Vagina (tissue), 2 donors: ENCODE measurements at places on chromosomes 16 and 17.

DNA sequence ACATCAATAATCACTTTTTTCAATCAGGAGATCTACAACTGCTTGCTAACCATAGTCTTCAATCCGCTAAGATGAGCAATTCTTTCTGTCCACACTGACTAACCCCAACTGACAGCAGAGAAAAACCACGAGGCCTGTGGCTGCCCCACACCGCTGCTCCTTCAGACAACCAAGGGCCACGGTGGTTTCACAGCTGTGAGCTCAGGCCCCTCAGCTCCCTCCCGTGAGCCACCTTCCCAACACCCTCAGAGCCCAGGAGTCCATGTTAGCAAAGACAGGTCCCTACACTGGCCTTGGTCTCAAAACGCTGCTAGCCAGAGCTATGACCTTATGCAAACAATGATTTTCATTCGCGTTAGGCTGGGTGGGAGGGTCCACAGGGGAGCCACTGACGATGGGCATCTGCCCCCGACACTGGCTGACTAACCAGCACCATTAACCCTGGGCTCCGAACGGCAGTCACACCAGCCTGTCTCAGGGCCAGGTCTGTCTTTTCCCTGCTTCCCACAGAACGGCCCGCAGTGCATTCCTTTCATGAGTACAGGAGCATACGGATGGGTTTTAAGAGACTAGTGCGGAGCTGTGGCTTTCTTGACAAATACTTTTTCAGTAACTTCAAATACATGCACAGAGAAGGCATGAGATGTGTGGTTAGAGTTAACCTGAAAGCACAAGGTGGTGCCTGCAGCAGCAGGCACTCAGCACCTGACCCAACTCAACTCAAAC is 67.3 kb downstream of the ANKRD11 start:
- no peak for DNase-seq

DNA sequence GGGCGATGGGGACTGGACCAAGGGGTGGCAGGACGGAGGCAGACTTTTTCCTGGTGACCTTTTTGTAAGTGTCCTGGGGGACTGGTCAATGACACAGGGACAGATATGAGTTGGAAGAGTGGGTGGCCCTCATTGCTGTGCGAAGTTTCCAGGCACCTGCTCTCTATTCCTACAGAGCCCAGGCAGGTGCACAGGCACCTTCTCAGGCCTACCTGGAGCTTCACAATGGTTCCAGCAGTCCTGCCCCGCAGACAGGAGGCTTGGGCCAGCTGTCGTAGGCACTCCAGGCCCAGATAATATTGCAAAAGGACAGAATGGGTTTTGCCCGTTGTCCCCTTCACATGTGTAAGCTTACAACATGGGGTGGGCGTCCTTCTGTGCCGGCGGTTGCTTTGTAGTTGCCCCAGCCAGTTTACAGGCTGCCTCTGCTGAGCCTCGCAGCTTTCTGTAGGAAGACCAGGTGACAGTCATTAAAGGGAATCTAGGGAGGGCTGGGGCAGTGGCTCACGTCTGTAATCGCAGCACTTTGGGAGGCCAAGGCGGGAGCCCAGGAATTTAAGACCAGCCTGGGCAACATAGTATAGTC is 84.3 kb downstream of the ARHGAP23 start:
- no peak for DNase-seq

DNA sequence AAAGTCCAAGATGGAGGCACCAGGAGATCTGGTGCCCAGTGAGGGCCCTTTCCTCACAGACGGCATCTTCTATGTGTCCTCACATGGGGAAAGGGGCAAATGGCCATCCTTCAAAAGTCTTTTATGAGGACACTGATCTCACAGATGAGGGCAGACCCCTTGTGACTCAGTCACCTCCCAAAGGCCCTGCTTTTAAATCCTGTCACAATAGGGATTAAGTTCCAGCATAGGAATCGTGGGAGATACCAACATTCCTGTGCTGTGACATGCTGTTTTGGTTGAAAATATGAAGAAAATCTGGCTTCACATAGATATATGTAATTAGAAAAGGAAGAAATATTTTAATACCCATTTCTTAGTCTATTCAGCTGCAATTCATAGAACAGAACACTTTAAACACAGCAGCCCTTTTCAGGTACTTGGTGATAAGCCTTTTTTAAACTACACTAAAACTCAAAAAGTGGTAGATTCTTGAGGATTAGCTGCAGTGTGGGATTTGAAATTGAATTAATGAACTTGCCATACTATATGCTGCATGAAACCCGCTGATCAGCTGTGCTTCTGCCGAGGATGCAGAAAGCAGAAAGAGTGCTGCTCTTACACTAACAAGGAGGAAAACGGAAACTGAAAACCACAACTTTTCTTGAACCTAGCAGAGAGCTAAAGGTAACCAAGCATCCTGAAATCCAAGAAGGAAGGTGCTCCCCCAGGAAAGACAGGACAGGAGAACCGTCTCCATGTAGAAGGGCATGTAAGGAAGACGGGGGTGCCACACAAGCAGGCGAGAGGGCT is 32.7 kb downstream of the VPS53 start:
- DNase-seq = no peak

DNA sequence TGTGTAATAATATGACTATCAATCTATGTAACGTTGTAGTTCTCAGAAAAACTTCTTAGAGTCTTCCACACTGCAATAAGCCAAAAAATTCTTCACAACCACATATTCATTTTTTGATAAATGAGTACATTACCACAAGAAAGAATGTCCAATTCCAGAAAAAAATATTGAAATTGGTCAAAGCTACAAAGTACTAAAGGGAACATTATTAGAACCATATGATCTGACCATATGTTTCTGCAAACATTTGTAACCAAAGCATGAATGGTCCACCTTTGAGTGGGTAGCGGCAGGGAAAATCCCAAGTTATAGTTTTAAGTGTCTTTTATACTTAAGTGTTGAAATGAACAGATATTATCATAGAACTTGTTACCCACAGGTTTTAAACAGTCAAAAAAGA is 71.7 kb upstream of the NACA2 start:
- no peak for DNase-seq

- DNase-seq = no peak
These were observed 583 bp downstream of the ATXN2L start for GRCh38 chr16:28823291-28823872.

- no peak for DNase-seq
These were observed 19.6 kb downstream of the AKAP10 start for GRCh38 chr17:19958023-19958422.

GRCh38 chr17:15660077-15660476 is 24.0 kb downstream of the TRIM16 start:
- DNase-seq = no peak

DNA sequence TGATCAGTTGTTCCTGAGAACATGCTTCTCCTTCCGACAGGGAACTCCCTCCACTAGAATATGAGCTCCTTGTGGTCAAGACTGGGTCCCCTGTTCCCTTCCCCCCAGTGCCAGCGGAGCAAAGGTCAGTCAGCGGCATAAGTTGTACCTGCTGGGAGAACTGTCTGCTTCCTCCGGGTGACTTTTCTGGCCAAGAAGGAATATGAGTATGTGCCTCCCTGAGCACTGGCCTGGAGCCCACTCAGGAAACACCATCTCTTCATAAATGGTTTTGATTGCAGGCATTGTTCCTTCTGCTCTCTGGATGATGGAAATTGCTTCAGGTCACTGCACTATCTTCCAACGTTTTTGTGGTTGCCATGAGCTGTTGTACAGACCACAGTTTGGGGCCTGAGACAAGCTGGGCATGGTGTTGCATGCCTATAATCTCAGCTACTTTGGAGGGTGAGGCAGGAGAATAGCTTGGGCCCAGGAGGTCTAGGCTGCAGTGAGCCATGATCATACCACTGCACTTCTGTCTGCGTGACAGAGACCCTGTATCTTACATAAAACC is 2.9 kb upstream of the P4HB start:
- DNase-seq = no peak

GRCh38 chr16:838741-839140 is 38.2 kb upstream of the GNG13 start:
- no peak for DNase-seq

DNA sequence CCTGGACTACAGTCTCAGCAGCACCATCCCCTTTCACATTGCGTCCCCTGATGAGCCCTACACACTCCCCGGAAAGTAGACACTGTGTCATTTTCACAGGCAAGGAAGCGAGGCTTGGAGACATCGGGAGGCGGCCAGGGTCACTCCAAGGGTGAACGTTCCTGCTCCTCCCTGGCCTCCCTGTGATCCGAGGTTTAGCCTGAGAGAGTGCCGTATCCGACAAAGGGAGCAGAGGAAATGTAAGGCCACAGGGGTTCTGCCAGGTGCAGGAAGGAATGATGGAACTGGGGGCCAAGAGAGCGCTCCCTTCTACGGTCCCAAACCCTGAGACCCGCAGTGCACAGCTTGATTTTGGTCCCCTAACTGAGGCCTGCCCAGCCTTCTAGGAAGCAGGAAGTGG is 8.0 kb upstream of the PIK3R6 start:
- no peak for DNase-seq

DNA sequence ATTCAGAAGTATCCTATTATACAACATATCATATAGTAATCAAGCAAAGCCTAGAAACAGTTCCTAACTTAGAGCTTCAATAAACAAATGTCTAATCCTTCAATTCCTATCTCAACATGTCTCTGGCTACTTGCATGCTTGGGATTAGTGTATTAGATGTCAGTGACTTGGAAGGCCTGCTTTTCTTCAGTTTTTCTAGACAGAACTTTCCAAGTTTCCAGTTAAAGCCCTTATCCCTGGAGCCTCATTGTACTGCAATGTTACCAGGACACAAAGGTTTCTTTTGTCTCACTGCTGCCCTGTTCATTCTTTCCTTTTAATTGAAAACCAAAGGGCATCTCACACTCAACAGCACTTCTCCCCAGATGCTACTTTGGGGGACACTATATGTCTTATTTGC is 16.5 kb downstream of the PSME3IP1 start:
- no peak for DNase-seq
